ENCODE measurements at places on chromosomes 12 and 14. TPM values are rescaled to one million over a fixed set of nuclear protein-coding genes. Genes with fewer than 3 reads are reported as not detected.

Gene MYH6
- total RNA-seq, result not detected

Gene PIWIL1
- not detected for total RNA-seq

Gene SAMD15
- total RNA-seq, result not detected

Gene ASB2
- 24.0 TPM for total RNA-seq
